ENCODE measurements at places on chromosomes 3 and 15.

DNA sequence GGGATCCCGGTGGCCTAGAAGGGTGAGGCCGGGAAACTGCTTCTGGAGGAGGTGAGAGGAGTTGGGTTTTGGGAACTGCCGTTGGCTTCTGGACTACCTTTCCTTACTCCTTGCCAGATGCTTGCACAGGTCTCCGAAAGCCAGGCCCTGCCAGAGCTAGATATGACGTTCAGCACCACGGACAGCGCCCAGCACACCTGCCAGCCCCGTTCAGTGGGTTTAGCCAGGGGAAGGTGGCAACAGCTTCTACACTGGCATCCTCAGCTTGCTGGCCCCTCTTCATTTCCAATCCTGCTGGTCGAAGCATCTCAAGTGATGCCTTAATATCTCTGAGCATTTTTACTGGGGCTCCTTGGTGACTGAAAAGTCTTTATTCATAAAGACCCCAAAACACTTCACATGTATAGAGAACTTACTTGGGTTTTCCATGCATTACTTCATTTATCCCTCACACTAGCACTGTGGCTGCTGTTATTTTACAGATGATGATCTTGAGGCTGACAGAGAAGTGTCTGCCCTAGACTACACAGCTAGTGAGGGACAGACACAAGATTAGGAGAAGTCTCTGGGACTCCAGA lies 21.9 kb downstream of the HCN4 start:
- DNase-seq: peak; percentile 91

DNA sequence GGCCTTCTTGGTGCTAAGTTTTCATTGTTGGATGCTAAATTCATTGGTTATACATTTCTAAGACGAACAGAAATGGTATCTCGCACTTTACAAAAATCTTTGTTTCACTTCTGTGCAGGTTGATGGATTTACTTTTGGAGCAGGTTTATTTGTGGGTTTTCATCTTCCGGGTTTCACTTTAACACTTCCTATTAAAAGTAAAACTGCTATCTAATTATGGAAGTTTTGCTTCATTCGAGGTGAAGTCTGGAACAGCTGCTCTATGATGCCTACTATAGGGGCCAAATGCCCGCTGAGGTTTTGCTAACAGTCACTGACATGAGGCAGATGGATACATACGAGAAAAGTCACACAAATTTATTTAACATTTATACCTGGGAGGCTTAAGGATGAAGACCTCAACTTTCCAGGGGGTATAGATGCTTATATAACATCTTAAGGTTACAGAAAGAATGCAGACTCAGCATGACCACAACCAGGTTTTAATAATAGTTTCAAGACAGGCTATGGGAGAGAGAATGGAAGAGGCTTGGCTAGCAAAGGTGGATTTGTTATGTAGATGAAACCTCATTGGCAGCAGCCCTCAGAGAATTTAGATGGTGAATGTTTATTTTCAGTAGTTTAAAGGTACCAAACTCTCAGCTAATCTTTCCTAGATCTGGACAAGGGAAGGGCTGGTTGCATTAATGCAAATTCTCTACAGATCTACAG lies 54.2 kb downstream of the OSTN start:
- DNase-seq: peak; percentile 49

DNA sequence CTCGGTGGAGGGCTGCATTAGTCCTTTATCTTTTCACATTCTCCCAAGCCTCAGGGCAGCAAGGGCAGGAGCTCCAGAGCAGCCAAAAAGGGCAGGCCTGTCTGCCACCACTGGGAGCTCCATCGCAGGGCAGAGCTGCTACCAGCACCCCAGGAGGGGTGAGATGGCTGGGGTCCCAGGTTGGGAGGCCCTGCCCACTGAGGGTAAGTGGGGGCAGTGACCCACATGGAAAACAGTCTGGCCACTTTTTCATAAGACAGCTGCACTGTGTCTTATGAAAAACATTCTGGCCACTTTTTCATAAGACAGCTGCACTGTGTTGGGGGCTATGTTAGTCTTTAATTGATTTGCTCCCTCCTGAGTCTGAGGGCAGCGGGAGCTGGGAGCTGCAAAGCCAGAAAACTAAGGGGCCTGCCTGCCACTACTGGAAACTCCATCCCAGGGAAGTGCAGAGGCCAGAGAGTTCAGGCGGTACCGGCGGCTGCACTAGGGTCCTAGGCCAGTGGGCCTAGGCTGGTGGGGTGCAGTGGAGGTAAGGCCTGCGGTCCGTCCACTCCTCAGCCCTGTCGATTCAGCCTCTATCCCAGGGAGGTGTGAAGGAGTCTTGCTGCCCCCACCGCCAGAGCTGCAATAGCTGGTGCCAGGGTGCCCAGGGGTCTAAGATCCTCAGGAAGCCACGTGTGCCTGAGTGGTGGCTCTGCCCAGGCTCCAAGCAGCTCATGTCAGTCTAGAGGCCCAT lies 45.4 kb downstream of the TMCO5A start:
- DNase-seq: no peak

GRCh38 chr3:14440531-14441239 lies 38.3 kb downstream of the SLC6A6 start:
- peak; percentile 82 for DNase-seq

GRCh38 chr3:20912406-20912805 lies 726.4 kb upstream of the SGO1 start:
- no peak for DNase-seq

- no peak for DNase-seq
These were observed 59.5 kb upstream of the HACD2 start for GRCh38 chr3:123644358-123644757.

- peak; percentile 89 for DNase-seq
These were observed 30.3 kb downstream of the CDC25A start for GRCh38 chr3:48157950-48158376.

- DNase-seq: no peak
These were observed 42.9 kb upstream of the APH1B start for GRCh38 chr15:63234451-63234870.

DNA sequence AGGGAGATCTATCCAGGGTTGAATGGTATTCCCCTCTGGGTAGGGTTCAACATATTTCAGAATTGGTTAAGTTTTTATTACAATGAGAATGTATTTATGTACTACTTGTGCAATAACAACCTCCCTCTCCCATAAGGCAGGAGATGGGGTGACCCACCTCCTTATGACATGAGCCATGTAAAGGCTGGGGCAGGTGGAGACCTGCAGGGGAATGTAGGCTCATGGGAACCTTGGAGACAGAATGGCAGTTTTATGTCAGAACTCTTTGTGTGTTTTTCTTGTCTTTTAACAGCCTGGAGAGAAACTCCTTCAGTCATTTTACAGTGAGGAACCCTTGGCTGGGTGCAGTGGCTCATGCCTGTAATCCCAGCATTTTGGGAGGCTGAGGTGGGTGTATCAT lies 24.6 kb upstream of the INSYN1 start:
- DNase-seq: no peak

Measured in iPS-NIHi11 (cell line).